ENCODE measurements at places on chromosomes 5 and 9.
A peak's percentile ranks its signal among the peaks of the same experiment; 100 is the strongest.

DNA sequence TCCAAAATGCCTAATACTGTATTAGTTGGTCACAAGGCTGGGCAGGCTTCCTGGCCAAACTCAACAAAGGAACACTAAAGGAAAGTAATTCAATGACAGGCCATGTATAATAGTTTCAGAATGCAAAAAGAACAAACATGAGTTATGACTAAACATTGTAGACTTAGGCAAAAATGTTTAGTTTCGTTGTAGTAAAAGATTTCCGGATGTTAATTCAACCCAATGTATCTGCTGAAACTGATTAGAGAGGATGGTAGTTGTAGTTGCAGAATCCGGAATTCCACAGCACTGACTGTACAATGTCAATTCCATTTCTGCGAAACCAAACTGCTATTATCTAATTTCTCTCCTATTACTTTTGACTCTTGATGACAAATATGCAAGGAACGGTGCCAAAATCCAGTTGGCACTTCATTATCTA, 117.9 kb upstream of the FST start:
- H3K27ac ChIP-seq, result peak overlapping the region; percentile 16
- H3K36me3 ChIP-seq, result no peaks in the 10 kb centered on the region
- no peaks in the 10 kb centered on the region for H3K27me3 ChIP-seq
- H3K4me1 ChIP-seq, result peaks cover 2% of the 10 kb centered on the region
- DNase-seq, result peak; percentile 62
- H3K4me3 ChIP-seq, result no peak overlapping the region

DNA sequence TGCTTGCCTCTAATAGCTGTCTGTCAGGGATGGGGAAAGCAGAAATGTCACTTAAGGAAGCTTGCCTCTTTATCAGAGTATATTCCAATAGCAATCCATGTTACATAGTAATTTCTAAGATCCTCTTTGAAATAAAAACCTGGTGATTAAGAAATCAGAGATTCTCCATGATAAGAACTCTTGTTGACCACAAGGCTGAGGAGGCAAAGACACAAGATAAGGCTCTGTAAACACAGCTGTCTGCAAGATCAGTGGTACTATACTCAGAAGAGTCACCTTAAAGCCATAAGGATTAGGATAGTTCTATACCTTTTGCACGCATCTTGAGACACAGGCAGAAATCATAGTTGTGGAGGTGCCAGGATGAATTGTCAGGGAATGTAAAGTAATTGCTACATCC, 40.3 kb downstream of the HEXB start:
- H3K4me3 ChIP-seq, result no peak overlapping the region
- peaks cover 1% of the 10 kb centered on the region for H3K36me3 ChIP-seq
- DNase-seq, result no peak
- H3K27ac ChIP-seq, result no peak overlapping the region
- H3K4me1 ChIP-seq, result no peaks in the 10 kb centered on the region

- no peak for DNase-seq
- no peaks in the 10 kb centered on the region for H3K27me3 ChIP-seq
- H3K4me1 ChIP-seq, result no peaks in the 10 kb centered on the region
- no peak overlapping the region for H3K27ac ChIP-seq
- peaks cover 3% of the 10 kb centered on the region for H3K36me3 ChIP-seq
These were observed 2.3 kb downstream of the SMIM33 start for GRCh38 chr5:139473105-139473504.

DNA sequence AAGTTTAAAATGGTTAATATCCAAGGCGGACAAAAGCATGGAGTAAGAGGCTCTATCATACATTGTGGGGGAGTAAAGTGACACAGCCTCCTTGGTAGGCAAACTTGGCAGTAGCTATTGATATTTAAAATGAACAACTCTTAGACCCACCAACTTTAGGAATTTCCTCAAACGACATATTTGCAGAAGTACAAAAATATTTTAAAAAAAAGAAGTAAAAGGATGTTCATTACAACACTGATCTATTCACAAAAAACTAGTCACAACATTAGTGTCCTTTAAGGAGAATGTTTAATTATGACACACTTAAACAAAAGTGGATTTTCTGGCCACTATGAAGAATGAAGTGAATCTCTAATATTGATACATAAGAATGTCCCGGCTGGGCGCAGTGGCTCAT, 1.7 kb downstream of the ALG2 start:
- H3K4me1 ChIP-seq, result peaks cover 3% of the 10 kb centered on the region
- H3K27ac ChIP-seq, result no peak overlapping the region
- no peak for DNase-seq
- H3K27me3 ChIP-seq, result no peaks in the 10 kb centered on the region
- H3K36me3 ChIP-seq, result peaks cover 6% of the 10 kb centered on the region

DNA sequence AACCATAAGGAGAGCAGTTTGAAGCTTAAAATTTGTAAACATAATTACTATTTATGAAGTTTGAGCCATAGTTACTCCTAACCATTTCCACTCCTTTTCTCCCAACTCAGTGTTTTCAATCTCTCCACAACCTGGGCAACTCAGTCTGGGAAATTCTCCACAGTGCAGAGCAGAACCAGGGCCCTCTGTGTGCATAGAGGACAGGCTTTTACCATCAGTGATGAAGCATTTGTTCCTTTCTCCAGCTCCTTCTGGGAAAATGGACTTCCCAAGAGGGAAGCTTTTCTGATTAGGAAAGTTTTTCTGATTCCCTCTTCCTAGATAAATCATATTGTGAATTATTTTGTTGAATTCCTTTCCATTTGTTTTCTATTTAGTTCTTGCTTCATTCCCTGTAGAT, 132.3 kb upstream of the MPDZ start:
- H3K27ac ChIP-seq, result no peak overlapping the region
- H3K27me3 ChIP-seq, result no peaks in the 10 kb centered on the region
- H3K36me3 ChIP-seq, result no peaks in the 10 kb centered on the region
- no peak overlapping the region for H3K4me3 ChIP-seq
- no peak for DNase-seq
- H3K4me1 ChIP-seq, result peaks cover 2% of the 10 kb centered on the region

DNA sequence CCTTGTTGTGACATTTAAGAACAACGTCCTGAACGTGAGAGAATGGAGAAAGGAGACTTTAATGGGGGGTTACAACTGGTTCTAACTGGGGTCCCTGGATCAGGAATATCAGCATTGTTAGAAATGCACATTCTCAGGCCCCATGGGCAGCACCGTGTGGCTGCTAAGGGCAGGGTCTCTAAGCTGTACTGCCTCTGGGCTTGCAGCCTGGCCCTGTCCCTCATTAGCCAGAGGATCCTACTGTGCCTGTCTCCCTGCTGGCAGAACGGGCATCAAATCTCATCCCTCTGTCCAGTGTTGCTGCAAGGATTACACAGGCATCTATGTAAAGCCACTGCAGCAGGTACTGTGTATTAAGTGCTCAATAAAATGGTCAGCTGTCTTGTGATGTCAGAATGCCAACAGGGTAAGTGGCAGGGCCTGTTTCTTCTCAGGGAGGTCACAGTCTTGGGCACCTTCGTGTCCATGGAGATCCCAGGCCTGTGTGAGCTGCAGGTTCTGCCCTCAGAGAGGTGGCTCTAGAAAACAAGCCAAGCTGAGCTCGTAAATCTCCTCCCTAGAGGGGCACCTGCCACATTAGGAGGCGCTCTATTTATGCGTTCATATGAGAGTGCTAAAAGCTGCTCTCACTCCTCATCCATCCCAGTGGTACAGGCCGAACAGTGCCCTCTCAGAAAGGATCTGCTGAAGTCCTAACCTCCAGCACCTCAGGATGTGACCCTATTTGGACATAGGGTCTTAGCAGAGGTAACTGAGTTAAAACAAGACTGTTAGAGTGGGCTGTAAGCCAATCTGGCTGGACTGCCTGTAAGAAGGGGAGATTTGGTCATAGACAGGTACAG, 210.5 kb downstream of the GADD45G start:
- H3K4me3 ChIP-seq, result no peak overlapping the region
- no peaks in the 10 kb centered on the region for H3K27me3 ChIP-seq
- no peaks in the 10 kb centered on the region for H3K36me3 ChIP-seq
- no peak for DNase-seq
- no peaks in the 10 kb centered on the region for H3K4me1 ChIP-seq
- H3K27ac ChIP-seq, result no peak overlapping the region

GRCh38 chr5:179333796-179334761, 11.2 kb downstream of the ADAMTS2 start:
- H3K36me3 ChIP-seq, result no peaks in the 10 kb centered on the region
- no peaks in the 10 kb centered on the region for H3K27me3 ChIP-seq
- H3K4me3 ChIP-seq, result no peak overlapping the region
- H3K4me1 ChIP-seq, result no peaks in the 10 kb centered on the region
- H3K27ac ChIP-seq, result no peak overlapping the region
- peak; percentile 44 for DNase-seq

All from aorta (tissue), 5 donors.